ENCODE measurements at places on chromosomes 3 and 15.

- DNase-seq, result no peak
These were observed 676.0 kb upstream of the SEMA6D start for GRCh38 chr15:47041301-47041700.

DNA sequence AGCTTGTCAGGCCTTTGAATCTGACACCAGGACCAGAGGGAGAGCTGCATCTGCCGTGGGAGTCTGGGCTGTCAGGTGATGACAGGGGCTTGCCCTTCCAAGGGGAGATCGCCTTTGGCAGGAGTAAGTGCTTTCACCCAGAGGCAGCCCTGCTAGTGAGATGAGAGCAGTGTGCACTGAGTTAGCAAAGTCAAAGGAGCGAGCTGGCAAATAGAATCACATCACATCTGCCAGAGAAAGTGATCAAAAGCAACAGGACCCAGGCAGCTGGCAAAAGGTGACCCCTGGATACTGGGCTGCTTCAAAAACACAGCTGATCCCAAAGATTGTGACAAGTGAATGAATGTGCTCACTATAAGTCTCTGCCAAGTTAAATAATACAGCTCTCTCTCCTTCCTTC, 36.1 kb upstream of the PYDC2 start:
- DNase-seq, result no peak

DNA sequence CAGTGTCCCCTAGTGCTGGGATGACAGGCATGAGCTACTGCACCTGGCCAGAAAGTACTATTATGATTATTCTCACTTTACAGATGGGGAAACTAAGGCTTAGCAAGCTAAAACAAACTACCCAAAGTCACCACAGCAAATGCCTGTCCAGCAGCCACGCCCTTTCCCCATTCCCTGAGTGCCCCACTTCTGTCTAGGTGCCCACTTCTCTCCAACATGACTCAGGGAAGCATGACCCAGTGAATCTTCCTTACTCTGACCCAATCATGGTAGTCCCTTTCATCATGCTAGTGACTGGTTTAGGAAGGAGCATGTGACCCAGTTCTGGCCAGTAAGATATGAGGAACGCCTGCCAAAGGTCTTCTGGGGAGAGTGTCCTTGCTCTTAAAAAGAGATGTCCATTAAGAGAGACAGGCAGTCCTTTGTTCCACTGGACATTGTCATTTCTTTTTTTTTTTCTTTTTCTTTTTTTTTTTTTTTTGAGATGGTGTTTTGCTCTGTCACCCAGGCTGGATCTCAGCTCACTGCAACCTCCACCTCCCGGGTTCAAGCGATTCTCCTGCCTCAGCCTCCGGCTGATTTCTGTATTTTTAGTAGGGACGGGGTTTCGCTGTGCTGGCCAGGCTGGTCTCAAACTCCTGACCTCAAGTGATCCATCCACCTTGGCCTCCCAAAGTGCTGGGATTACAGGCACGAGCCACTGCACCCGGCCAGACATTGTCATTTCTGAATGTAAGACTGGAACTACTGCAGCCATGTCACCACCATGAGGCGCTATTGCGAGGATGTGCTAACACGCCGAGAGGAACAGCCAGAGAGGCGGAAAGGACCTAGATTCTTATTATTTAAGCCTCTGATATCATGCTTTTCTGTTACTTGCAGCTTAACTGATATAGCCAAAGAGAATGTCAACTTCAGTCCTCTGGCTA, 19.8 kb downstream of the MEGF11 start:
- no peak for DNase-seq

DNA sequence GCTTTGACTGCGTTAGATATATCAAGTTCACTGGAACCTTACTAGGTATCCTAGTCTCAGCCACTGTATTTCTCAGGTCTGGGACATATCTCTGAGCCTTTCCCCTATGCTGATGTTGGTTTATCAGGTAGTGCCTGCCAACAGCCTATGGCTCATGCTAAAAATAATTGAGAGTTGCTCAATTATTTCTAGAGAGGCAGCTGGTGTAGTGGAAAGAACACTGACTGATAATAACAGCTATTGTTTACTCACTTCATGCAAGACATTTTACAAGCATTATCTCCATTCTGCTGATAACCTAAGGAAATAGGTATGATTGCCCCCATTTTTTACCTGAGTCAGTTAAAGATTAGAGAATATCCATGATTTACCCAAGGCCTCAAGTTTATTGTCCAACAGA, 231.4 kb downstream of the LRRN1 start:
- DNase-seq, result no peak

GRCh38 chr3:5846261-5846660, 658.8 kb downstream of the EDEM1 start:
- DNase-seq, result no peak

- no peak for DNase-seq
These were observed 1.7 kb downstream of the NCEH1 start for GRCh38 chr3:172708921-172709773.

GRCh38 chr15:73984208-73984979, 7.7 kb downstream of the STOML1 start:
- DNase-seq, result no peak

GRCh38 chr15:34437687-34438086, at the start of gene GOLGA8A:
GOLGA8A (minus strand) TSS chr15:34437808; CDS start chr15:34389691, 48,117 bp downstream.
- DNase-seq, result peak; percentile 66

DNA sequence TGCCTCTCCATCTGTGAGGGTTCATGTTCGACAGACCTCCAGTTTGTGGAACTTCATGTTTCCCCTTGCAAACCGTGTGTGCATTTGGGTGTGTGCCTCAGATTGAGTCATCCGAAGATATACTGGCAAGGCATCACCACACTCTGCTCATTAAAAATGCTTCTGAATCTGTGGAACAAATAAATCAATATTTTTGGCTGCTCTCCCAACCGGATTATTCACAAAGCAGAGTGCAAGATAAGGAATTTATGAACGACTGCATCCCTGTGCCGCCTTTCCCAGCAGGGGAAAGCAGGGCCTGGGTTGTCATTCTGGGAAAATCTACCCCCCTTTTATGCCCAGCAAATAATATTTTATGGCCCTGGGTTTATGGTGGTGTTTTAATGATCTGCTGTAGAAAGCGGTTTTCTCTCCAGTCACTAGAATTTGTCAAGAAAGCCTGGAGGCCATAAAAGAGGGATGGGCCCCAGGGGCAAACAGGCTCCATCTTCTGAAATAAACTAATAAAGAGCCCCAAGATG, 4.2 kb upstream of the WNT5A start:
- no peak for DNase-seq

- DNase-seq, result no peak
These were observed 77.4 kb downstream of the NEDD4 start for GRCh38 chr15:55915876-55916567.

- no peak for DNase-seq
These were observed 7.7 kb downstream of the FSTL1 start for GRCh38 chr3:120442975-120443517.

DNA sequence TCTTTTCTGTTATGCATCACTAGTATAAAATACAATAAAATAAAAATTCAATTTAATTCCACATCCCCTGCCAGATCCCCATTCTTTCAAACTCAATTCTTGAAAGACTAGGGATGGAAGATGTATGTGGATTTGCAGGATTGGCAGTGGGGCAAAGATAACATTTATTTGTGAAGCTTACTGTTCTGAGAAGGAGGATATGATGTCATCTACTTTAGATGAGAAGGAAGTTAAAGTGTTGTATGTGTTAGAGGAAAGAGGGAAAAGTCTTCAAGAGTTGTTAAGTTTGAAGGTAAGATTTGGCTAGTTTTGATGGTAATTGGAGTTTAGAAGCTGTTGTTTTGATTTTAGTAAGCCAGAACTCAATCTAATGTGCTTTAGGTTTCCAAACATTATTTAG, 845.1 kb upstream of the NR2F2 start:
- DNase-seq, result no peak

GRCh38 chr3:177624528-177625495, 427.5 kb upstream of the TBL1XR1 start:
- DNase-seq, result no peak

- no peak for DNase-seq
These were observed 6.7 kb downstream of the SPTBN5 start for GRCh38 chr15:41887161-41887560.

- DNase-seq, result no peak
These were observed 85.0 kb upstream of the PLXNA1 start for GRCh38 chr3:126897943-126898342.

GRCh38 chr3:11084677-11085076, 69.6 kb upstream of the HRH1 start:
- DNase-seq, result no peak

DNA sequence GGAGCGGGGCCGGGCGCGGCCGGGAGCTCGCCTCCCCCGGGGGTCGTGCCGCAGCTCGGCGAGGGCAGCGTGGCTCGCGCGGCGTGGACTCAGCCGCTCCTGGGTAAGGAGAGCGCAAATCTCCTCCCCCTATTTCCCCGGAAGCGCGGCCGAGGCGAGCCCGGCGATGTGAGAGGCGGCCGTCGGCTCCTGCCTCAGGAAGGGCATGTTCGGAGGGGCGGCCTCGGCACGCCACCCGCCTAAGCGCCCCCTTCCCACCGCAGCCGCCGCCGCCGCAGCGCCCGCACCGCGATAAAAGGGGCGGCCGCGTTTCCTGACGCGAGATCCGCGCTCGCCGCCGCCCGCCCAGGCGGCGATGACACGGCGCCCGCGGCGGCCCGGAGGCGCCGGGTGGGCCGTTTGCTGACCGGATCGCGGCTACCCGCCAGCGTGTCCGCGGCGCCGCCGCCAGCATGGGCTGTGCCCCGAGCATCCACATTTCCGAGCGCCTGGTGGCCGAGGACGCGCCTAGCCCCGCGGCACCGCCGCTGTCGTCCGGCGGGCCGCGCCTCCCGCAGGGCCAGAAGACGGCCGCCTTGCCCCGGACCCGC, at the start of gene PDE8A:
PDE8A (plus strand) TSS at position 146 of the 590 bp plus-strand sequence; CDS start at position 453, 307 bp downstream.
- peak; percentile 14 for DNase-seq

GRCh38 chr3:77541203-77541922, 501.5 kb downstream of the ROBO2 start:
- DNase-seq, result no peak

- no peak for DNase-seq
These were observed 199.7 kb downstream of the TNIK start for GRCh38 chr3:171260466-171260865.

GRCh38 chr3:128281461-128282367, 128.4 kb downstream of the EEFSEC start:
- DNase-seq, result no peak

DNA sequence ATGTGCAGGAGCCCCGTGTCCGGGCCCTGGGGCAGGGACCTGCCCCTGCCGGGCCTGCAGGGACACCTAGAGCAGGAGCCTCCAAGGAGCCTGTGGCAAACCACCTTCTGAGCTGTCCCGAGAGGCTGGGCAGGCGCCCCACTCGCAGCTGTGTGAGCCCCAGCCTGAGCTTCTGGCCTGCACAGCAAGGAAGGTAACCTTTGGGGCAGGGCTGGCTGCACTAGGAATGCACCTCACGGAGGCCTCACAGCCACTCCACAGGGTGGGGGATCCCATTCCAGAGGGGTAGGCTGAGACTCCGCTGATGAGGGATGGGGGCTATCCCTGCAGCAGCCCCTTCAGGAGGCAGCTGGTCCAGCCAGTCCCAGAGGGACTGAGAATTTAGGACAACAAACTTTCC, 68.1 kb downstream of the DNAJB8 start:
- DNase-seq, result no peak

GRCh38 chr3:52004163-52004787, 8.6 kb upstream of the RPL29 start:
- peak; percentile 60 for DNase-seq

DNA sequence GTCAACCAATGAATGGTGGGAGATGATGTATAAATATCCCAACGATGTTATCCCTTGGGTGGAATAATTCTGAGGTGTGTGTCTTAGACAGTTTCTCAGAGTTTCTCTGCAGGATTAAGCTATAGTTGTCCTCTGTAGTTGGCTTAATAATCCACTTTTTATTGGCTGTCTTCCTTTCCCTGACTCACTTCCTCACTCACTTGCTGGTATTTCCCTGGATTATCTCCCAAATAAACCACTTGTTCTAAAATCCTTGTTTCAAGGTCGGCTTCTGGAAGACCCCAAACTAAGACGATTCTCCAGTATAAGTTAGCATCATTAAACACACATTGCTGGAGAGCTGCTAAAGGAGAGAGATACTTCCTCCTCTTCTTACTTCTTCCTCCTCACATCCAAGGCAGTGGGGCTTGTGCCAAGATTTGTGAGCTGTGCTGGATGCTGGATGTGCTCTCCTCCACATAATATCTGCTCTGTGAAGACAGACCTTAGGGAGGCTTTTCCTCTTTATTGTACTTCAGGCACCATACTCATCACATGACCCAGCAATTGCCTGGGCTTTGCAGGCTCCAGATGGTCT, 22.5 kb upstream of the ROPN1 start:
- DNase-seq, result no peak

GRCh38 chr15:25510146-25510545, 71.3 kb upstream of the UBE3A start:
- DNase-seq, result no peak

GRCh38 chr15:69436951-69437350, 15.7 kb upstream of the RPLP1 start:
- DNase-seq, result no peak

GRCh38 chr3:111438283-111438682, 103.7 kb upstream of the CD96 start:
- DNase-seq, result no peak

DNA sequence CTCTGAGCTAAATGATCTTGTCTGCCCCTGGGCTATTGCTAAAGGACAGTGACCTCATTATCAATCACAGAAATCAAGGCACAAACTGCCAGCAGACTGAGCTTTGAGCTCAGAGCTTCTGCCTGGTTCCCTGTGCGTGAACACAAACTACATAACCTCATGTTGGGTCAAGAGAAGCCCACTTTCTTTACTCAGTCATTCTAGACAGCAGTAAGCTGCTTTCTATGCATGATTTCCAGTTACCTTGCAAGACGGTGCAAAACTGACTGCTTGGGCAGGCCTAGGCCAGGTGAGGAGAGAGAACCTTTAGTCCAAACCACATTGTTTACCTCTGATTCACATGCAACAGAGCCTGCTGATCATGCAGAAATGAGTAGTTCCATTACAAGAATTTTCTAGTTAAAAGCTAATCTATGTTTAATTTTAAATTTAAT, 75.1 kb downstream of the ARRDC4 start:
- DNase-seq, result no peak

GRCh38 chr15:92471288-92471687, 77.6 kb downstream of the ST8SIA2 start:
- DNase-seq, result no peak

DNA sequence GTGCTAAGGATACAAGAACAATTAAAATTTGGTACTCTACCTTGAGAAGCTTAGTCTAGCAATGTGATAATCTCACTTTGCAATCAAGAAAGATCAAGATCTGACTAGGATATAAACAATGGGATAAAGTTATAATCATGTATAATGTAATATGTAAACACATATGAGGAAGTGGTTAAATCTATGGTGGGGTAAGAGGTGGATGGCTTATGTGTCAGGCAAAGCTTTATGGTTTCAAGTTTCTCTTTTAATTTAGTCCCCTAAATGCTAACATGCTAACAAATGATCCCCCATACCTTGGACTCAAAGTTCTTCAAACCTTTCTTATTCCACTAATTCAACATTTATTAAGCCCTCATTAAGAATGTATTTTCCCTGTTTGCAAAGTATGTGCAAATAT, 2.5 kb downstream of the RSL24D1 start:
- no peak for DNase-seq

DNA sequence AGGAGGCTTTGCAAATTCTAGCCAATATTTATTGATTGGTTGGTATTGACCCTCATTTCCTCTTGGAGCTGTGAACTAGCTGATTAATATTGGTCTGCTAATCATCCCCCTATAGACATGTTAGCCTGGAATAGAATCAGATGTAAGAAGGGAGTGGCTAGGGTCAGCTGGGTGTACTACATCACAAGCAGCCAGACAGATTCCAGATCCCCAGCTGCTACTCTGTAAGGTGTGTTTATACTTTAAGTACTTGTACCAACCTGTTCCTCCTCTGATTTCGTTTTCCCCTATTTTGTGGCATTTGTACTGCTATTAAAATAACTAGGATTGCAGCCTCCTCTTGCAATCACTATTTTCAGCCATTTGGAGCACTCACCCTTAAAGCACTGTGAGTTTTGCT, 49.9 kb downstream of the PARP15 start:
- no peak for DNase-seq
